ENCODE measurements at places on chromosomes 13 and 19.

DNA sequence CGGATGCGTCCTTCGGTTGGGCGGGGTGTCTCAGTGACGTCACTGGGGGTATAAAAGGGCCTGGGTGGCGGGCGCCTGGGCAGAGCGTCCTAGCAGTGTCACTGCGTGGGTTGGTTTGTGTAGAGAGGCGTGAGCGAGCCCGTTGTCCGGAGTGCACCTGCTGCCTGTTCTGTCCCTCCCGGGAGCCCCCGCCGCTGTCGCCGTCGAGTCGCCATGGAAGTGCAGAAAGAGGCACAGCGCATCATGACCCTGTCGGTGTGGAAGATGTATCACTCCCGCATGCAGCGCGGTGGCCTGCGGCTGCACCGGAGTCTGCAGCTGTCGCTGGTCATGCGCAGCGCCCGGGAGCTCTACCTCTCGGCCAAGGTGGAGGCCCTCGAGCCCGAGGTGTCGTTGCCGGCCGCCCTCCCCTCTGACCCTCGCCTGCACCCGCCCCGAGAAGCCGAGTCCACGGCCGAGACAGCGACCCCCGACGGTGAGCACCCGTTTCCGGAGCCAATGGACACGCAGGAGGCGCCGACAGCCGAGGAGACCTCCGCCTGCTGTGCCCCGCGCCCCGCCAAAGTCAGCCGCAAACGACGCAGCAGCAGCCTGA, 2.9 kb downstream of the IER2 start:
- DNase-seq, result peak; percentile 95

DNA sequence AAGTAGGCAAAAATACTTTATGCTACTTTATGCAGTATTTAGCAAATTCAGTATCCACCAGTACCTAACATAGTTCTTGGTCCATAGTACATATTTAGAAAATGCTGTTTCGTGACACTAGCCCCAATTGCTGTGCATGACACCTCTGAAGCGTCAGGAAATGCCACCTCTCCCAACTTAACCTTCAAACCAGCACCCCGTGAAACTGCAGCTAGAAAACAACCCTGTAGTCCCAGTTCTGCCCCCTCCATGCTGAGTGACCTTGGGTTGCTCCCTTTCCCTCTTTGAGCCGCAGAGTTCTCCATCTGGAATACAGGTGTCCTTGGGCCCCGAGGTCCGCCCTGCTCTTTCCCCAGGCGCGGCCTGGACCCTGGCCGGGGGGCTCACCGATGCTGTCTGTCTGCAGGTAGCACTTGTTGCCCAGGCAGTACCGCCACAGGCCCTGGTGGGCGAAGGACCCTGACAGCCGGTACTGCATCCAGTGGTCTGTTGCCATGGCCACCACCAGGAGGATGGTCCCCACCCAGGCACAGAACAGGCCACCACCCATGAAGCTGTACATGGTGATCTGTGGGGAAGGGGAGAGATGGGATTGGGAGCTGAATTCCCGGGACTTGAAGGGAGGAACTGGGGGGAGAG, 773 bp downstream of the LIM2 start:
- DNase-seq, result no peak

DNA sequence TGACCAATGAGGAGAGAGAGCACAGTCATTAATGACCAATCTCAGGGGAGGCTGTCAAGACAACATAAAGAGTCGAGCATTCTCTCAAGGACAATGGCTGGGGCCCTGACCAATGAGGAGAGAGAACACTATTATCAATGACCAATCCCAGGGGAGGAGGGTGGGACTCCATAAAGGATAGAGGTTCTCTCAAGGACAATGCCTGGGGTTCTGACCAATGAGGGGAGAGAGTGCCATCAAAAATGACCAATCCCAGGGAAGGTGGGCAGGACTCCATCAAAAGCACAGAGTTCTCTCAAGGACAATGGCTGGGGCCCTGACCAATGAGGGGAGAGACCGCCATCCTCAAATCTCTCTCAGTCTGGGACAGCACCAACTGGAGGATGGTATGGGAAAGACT, 3.3 kb upstream of the KLK11 start:
- DNase-seq, result no peak

GRCh38 chr19:19537075-19538048, 703 bp upstream of the CILP2 start:
- no peak for DNase-seq

DNA sequence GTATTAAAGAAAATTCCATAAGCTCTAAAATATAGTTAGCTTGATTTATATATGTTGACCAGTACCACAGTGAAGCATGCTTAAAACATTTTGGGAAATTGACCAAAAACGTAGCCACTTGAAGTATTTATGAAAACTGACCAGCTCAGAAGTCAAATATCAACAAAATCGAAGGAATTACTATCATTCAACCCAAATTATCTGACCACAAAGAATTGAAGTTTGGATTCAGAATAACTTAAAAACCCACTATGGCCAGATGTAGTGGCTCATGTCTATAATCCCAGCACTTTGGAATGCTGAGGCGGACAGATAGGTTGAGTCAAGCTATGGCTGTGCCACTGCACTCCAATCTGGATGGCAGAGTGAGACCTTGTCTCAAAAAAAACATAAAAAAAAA, 31.9 kb downstream of the GPALPP1 start:
- DNase-seq, result no peak

DNA sequence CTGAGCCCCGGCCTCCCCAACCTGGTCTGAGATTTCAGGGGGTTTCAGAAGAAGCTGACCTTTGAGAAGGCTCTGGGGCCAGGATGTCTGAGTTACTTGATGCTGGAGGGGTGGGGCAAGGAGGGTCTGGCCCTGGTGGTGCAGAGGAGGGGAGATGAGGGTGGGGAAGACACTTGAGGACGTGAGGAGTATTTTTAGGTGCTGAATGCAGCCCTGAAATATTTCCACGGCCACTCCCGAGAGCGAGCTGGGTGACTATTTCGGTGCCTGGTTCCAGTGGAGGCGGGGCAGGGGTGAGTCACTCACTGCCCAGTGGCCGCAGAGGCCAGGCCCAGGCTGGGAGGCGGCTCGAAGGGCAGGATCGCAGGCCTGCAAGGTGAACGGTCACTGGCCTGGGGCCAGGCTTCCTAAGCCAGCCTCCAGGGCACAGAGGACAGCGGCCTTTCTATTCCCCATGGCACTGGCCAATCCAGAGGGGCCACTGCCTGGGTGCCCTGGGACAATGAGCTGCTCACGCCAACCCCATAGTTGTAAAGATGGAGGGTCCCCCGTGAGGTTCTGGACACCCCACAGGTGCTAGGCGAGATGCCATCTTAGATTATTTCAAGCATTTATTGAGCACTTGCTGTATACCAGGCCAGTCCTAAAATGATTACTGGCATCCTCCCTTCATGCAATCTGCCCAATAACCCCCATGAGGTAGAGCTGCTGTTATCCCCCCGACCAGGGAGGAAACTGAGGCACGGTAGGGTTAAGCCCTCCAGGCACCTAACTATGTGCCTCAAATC, 19.7 kb upstream of the JUND start:
- DNase-seq, result no peak

- DNase-seq, result no peak
Observed at GRCh38 chr13:103097366-103097928, 31.2 kb upstream of the SLC10A2 start.

GRCh38 chr13:32107474-32107873, 75.9 kb downstream of the FRY start:
- DNase-seq, result no peak
